AG04449 (cell line): ENCODE measurements at places on chromosomes 13 and 19.

- DNase-seq = no peak
Measured at GRCh38 chr13:109309625-109310363, 476.6 kb downstream of the IRS2 start.

GRCh38 chr13:45393941-45394570 is 24.1 kb downstream of the SLC25A30 start:
- no peak for DNase-seq

GRCh38 chr19:41588497-41589209 is 12.7 kb downstream of the CEACAM21 start:
- DNase-seq = no peak

GRCh38 chr19:23318143-23318542 is 67.9 kb upstream of the ZNF724 start:
- no peak for DNase-seq

- no peak for DNase-seq
Measured at GRCh38 chr19:8393871-8394250, 3.7 kb downstream of the RAB11B start.

DNA sequence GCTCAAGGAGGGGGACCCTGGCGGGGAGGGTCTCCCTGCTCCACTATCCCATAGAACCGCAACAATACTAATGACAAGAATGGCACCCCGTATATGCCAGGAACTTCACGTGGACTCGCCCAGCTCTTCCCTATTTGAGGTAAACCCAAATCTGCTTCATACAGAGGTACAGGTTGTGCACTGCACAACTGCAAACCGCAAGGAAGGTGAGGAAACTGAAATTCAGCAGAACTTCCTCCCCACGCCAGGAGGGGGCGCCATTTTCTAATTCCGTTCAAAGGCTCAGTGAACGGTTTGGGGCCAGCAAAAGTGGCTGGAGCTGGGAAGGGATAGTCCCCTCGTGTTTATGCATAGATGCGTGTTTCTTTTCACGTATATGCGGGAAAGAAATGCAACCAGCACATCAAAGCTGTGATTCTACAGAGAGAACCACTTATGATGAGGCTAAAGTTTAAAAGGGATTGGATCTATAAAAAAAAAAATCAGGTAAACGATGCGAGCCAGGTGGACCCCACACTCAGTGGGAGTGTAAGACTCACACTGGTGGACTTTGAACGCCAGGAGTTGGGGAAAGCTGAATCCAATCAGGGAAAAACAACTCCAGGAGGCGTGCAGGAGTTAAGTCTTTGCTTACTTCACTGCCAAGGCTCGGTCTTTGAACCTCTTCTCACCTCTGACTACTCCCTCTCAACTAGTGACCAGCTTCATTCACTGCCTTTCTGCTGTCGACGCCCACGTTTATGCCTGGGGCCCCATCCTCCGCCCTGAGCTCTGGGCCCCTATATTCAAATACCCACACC is 20.3 kb downstream of the C19orf81 start:
- DNase-seq = no peak

DNA sequence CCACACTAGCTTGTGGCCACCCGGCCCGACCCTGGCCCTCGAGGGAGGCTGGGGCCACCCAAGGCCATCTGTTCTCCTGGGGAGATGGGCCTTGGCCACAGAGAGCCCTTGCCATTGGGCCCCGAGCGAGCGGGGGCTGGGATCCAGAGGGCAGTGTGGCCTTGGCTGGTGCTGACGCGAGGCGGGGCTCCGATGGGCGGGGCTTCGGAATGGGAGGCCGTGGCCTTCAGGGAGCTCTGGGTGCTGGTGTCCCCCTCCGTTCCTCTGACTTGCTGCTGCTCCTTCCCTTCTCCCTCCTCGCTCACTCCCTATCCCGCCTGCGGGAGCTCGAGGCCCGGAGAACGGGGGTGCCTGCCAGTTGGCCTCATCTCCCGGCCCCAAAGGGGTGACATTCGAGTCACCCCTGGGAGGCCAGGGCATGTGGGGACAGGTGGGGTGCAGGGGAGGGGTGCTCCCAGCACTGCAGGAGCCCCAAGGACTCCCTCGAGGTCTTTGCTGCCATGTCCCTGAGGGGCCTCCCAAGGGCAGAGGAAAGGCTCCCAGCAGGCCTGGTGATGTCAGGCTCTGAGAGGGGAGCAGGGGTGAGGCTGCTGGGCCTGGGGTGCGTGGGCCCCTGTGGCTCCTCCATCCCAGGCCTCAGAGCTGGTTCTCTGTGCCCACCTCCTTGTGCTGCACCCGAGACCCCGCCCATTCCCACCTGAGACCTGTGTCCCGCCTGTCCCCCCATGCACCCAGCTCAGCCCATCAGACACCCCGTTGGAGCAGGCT is 4.2 kb downstream of the NCLN start:
- no peak for DNase-seq

DNA sequence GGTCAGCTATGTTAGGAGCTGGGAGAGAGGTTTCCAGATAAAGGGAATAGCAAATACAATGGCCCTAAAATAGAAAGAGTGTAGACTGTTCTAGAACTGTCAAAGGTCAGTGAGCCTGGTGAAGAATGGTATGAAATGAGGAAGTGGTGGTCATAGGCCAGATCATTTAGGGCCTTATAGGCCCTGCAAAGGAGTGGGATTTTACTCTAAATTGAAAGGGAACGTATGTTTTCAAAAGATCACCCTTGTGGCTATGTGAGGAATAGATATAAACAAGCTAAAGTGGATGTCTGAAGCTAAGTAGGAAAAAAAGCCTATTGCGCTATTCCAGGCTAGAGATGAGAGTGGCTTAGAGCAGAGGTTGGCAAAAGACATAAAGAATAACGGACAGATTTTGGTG is 70.7 kb upstream of the TDRD3 start:
- no peak for DNase-seq

- no peak for DNase-seq
Measured at GRCh38 chr13:91046715-91047327, 300.7 kb upstream of the MIR17HG start.

DNA sequence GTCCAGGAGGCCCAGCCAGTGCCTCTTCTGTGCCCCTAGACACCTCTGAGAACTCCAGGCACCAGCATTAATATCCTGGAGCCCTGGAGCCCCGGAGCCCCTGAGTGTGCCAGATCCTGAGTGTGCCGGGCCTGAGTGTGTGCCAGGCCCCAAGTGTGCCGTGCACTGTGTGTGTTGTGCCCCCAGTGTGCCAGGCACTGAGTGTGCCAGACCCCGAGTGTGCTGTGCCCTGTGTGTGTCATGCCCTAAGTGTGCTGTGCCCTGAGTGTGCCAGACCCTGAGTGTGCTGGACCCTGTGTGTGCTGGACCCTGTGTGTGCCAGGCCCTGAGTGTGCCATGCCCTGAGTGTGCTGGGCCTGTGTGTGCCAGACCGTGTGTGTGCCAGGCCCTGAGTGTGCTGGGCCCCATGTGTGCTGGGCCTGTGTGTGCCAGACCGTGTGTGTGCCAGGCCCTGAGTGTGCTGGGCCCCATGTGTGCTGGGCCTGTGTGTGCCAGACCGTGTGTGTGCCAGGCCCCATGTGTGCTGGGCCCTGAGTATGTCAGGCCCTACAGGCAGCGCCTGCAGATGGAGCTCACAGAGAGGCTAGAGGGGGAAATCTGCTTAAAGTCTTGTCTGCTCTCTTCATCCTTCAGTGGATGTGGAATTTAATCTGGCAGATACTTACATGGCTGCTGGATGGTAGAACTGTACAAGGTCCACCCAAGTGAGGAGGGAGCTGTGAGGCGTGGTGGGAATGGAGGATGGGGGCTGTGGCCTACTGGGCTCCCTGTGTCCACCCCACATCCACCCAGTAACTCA is 53.9 kb downstream of the C13orf46 start:
- no peak for DNase-seq

GRCh38 chr13:102940143-102940542 is 94.3 kb downstream of the ERCC5 start:
- no peak for DNase-seq

- no peak for DNase-seq
Measured at GRCh38 chr19:863315-863620, 3.8 kb downstream of the CFD start.
